ENCODE measurements at places on chromosomes 16 and 17. TPM values are rescaled to one million over a fixed set of nuclear protein-coding genes. Genes with fewer than 3 reads are reported as not detected.

SLC52A1 gene
- polyA plus RNA-seq = not detected

CCL8 gene
- not detected for polyA plus RNA-seq

CNTD1 gene
- 0.24 TPM for polyA plus RNA-seq

HAS3 gene
- 0.07 TPM for polyA plus RNA-seq

CDT1 gene
- polyA plus RNA-seq = 0.46 TPM

OR1E2 gene
- polyA plus RNA-seq = not detected

C16orf74 gene
- 16.0 TPM for polyA plus RNA-seq

TBC1D3G gene
- not detected for polyA plus RNA-seq

SETD6 gene
- 11.6 TPM for polyA plus RNA-seq

TEDC2 gene
- not detected for polyA plus RNA-seq

DNA sequence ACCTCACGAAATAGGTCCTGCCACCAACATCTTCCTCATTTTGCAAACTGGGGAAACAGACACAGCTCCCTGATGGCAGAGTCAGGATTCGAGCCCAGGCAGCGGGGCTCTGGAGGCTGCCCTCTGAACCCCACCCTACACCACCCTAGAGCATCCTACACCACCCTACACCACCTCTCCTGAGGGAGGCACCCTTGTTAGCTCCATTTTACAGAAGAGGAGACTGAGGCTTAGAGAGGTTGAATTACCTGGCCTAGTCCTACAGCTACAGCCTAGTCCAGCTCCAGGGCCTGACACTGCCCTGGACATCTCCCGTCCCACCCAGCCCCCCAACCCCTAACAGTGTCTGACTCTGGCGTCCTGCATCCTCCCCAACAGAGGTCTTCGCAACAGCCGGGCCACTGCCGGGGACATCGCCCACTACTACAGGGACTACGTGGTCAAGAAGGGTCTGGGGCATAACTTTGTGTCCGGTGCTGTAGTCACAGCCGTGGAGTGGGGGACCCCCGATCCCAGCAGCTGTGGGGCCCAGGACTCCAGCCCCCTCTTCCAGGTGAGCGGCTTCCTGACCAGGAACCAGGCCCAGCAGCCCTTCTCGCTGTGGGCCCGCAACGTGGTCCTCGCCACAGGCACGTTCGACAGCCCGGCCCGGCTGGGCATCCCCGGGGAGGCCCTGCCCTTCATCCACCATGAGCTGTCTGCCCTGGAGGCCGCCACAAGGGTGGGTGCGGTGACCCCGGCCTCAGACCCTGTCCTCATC is 3.2 kb upstream of the NECAB2 start:
- no peak for DNase-seq

DNA sequence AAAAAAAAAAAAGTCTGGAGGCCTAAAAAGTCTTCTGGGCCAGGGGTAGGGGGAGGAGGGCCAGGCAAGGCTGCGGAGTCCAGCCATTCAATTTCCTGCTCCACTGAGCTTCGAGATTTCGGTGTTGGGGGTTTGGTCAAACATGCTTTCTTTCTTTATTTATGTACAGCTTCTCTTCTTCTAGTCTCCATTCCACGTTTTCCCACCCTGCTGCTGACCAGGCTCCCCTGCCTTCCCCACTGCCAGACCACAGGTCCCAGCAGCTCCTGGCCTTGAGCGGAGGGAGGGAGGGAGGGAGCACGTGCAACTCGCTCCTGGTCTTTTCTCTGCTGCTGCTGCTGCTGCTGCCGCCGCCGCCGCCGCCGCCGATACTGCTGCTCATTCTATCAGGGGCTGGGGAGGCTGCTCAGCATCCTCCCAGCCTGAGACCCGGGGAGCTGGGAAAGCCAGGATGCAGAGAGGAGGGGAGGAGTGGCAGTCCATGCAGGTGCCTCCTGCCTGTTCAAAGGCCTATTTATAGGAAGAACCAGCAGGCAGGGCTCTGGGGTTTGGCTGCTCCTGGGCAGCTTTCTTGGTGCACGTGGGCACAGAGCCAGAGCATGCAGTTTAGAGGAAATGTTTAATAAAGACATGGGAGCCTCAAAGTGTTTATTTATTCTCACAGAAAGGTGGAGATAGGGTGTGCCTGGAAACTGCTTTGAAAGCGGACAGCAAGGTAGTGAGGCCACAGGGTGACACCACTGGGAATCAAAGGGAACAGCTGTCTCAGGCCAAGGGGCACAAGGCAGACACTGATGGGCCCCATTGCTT is 23.4 kb upstream of the ZFHX3 start:
- no peak for DNase-seq

- no peak for DNase-seq
Observed at GRCh38 chr16:68310437-68310773, 341 bp downstream of the SLC7A6OS start.

GRCh38 chr17:81931557-81932332 is 4.2 kb upstream of the MAFG start:
- DNase-seq = no peak

- DNase-seq = no peak
Observed at GRCh38 chr17:77125432-77125901, 15.3 kb upstream of the SEC14L1 start.

GRCh38 chr16:85539629-85540291 is 73.4 kb upstream of the GSE1 start:
- DNase-seq = no peak

GRCh38 chr16:55370762-55371482 is 46.9 kb downstream of the IRX6 start:
- DNase-seq = no peak

Data from naive thymus-derived CD8-positive, alpha-beta T cell (primary cell).